ENCODE measurements at places on chromosomes 3 and 15. TPM values are rescaled to one million over a fixed set of nuclear protein-coding genes. Genes with fewer than 3 reads are reported as not detected.

GRCh38 chr3:63565220-63565619 is 87.3 kb upstream of the SNTN start:
- DNase-seq = no peak

- DNase-seq = no peak
Measured at GRCh38 chr3:129553719-129554118, 10.7 kb downstream of the H1-8 start.

MEX3B gene
- 9.6 TPM for total RNA-seq

- DNase-seq = no peak
Measured at GRCh38 chr3:148930752-148931151, 60.6 kb upstream of the GYG1 start.

WNT7A gene
- not detected for total RNA-seq

DNA sequence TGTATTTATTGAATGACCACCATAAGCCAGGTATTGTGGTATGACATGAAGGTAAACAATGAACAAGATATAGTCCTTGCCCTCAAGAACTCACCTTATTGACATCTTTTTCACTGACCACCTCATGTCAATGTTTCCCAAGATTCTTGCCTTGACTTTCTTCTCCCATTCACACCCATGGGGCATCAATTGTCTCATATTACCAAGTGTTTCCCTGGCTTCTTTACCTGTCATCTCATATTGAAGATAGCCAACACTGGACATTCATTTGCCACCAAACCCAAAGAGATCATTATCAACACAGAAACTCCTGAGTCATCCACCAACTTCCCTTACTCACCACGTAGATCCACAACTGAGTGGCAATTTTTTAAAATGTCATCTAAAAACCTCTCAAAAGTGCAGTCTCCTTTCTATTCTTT is 2.2 kb downstream of the EFHB start:
- DNase-seq = no peak

LDHAL6B gene
- not detected for total RNA-seq

GRCh38 chr15:38187630-38188313 is 64.9 kb upstream of the SPRED1 start:
- no peak for DNase-seq

- no peak for DNase-seq
Measured at GRCh38 chr3:123272547-123272946, 70.8 kb downstream of the SEC22A start.

CCRL2 gene
- 6.4 TPM for total RNA-seq

TRIM71 gene
- not detected for total RNA-seq

- no peak for DNase-seq
Measured at GRCh38 chr15:73951601-73952000, 25.3 kb downstream of the LOXL1 start.

LYZL4 gene
- not detected for total RNA-seq

DNA sequence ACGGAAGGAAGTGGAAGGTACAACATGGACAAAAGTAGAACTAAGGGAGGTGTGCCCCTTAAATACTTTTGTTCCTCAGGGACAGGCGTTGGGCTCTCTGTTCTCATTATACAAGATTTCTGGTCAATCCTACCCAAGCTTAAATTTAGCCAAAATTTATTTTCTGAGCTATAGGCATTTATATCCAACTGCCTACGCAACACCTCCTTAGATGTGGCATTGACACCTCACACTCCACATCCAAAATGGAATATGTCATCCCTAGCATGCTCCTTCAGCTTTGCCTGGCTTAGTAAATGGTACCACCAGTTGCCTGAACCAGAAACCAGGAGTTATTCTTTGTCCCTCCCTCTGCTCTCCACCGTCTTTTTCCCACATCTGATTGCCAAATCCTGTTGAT is 26.2 kb downstream of the FANCD2OS start:
- no peak for DNase-seq

DNA sequence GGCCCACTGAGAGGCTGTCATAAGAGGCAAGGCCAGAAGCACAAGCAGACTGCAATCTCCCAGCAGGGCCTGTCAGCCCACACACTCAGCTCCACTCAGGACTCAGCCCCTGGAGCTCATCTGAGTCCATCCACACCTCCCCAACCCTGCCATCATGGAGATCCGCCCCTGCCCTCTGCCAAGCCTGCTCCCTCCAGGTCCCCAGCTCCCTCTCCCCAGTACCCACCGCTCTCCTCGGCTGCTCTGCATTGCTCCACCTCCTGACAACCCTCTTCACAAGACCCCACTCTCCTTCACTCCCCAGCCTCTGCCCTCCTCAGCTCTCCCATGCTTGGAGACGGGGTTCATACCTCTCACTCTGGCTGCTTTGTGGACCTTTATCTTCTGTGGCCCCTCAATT is 11.1 kb downstream of the POC1A start:
- no peak for DNase-seq

GRCh38 chr3:99774467-99774866 is 43.2 kb upstream of the CMSS1 start:
- DNase-seq = no peak

DNA sequence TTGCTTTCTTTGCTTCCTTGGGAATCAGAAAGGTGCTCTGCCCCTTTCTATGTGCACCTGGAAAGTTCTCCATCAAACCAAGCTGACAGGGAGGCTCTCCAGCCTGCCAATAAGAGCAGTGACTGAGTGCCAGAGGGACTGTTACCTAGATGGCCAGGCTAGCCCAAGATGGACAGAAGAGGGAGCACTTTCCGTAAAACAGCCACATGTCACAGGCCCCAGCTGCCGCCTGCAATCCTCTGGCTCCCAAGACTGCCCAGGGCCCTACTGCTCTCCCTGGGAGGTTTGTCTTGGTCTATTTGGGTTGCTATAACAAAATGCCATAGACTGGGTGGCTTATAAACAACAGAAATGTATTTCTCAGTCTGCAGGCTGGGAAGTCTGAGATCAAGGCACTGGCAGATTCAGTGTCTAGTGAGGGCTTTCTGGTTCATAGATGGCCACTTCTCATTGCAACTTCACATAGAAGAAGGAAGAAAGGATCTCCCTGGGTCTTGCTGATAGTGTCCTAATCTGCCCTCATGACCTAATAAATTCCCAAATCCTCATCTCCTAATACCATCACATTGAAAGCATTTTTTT is 72.3 kb downstream of the TAMM41 start:
- DNase-seq = no peak

DNA sequence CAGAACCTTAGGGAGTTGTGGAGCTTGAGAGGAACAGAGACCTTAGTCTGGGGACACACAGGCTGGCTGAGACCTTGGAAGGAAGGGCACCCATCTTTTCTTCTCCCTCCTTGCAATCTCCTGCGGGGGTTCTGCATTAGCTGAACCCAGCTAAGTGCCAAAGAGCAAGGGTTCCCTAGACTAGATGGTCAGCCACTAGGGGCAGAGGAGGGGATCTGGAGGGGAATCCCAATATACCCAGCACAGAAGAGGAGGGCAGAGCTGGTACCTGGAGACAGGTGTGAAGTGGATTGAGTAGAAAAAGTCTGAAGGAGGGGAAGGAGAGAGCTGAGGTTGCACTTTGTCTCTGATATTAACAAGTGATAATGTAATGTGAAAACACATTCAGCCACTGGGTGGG is 212.8 kb downstream of the ADAMTS9 start:
- DNase-seq = no peak

- no peak for DNase-seq
Measured at GRCh38 chr3:4807381-4808280, 171.6 kb upstream of the BHLHE40 start.

STARD9 gene
- total RNA-seq = 4.8 TPM

ACAA1 gene
- total RNA-seq = 51.5 TPM

- DNase-seq = no peak
Measured at GRCh38 chr15:55710286-55710685, 32.7 kb downstream of the PRTG start.

GRCh38 chr3:64809086-64809485 is 121.3 kb upstream of the ADAMTS9 start:
- no peak for DNase-seq

- DNase-seq = no peak
Measured at GRCh38 chr3:129593595-129594339, 12.7 kb downstream of the PLXND1 start.
